MCF 10A (cell line): ENCODE measurements at places on chromosomes 6 and 20. TPM values are rescaled to one million over a fixed set of nuclear protein-coding genes. Genes with fewer than 3 reads are reported as not detected.

Gene COL20A1
- total RNA-seq, result 0.07 and 0.14 TPM in 2 replicates

Gene SNHG17
- total RNA-seq, result 83.6 and 133 TPM in 2 replicates

Gene OR11A1
- not detected in 2 replicates for total RNA-seq

Gene WFDC10B
- total RNA-seq, result not detected in 2 replicates

Gene MUC21
- not detected in 2 replicates for total RNA-seq

DNA sequence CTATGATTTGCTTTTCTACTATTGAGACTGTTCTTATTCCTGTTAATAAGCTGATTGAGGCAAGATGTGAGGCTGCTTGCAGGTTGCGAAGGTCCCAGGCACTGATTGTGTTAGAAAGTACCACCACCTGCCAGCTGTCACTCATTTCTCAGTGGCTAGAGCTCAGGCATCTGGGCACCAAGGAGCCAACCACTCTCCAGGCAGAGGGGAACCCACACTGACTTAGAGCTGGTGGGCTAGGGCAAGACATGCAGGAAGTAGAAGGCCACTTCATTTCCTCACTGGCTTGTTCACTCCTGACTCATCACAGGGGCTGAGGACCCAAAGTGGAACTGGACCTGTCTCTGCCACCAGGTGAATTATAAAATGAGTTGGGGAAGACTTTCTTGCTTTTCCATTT, 7.8 kb upstream of the DLL1 start:
- DNase-seq, result no peak
- H3K27ac ChIP-seq, result no peak overlapping the region
- H3K4me1 ChIP-seq, result no peaks in the 10 kb centered on the region
- no peak overlapping the region for H3K4me3 ChIP-seq
- H3K36me3 ChIP-seq, result no peaks in the 10 kb centered on the region

GRCh38 chr6:99607416-99608036, 893 bp downstream of the PRDM13 start:
- no peaks in the 10 kb centered on the region for H3K4me1 ChIP-seq
- H3K36me3 ChIP-seq, result no peaks in the 10 kb centered on the region
- no peak for DNase-seq
- H3K27ac ChIP-seq, result no peak overlapping the region
- H3K4me3 ChIP-seq, result no peak overlapping the region
- peaks cover 70% of the 10 kb centered on the region for H3K27me3 ChIP-seq

DNA sequence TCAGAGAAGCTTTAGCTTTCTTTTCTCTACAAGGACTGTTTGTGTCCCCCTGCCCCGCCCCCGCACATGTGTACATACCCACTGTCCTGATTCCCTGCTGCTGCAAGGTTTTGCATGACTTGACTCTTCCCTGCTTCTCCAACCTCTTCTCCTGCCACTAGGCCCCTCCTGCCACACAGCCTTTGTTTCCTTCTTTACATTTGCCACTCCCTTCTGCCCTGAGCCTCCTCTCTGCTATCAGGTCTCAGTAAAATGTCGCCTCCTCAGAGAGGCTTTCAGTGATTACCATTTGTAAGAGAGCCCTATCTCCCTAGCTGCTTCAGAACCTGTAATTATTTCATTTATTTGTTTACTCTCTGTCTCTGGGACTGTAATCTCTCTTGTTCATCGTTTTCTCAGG, 56.4 kb upstream of the VSTM2L start:
- peaks cover 26% of the 10 kb centered on the region for H3K36me3 ChIP-seq
- H3K4me1 ChIP-seq, result no peaks in the 10 kb centered on the region
- no peak overlapping the region for H3K27ac ChIP-seq
- DNase-seq, result no peak
- no peak overlapping the region for H3K4me3 ChIP-seq
- H3K27me3 ChIP-seq, result no peaks in the 10 kb centered on the region

- DNase-seq, result peak; percentile 90
- peak overlapping the region; percentile 91 for H3K4me3 ChIP-seq
- peaks cover 35% of the 10 kb centered on the region for H3K4me1 ChIP-seq
- H3K36me3 ChIP-seq, result peaks cover 29% of the 10 kb centered on the region
- H3K27me3 ChIP-seq, result no peaks in the 10 kb centered on the region
Measured at GRCh38 chr20:23634985-23635767, 2.6 kb downstream of the CST3 start.

GRCh38 chr6:80276861-80277260, 170.4 kb downstream of the BCKDHB start:
- H3K4me1 ChIP-seq, result peaks cover 11% of the 10 kb centered on the region
- no peak overlapping the region for H3K4me3 ChIP-seq
- DNase-seq, result no peak
- no peak overlapping the region for H3K27ac ChIP-seq
- H3K36me3 ChIP-seq, result peaks cover 6% of the 10 kb centered on the region

GRCh38 chr6:154791556-154792317, 58.5 kb downstream of the SCAF8 start:
- no peak overlapping the region for H3K27ac ChIP-seq
- H3K4me3 ChIP-seq, result peak overlapping the region; percentile 32
- no peaks in the 10 kb centered on the region for H3K27me3 ChIP-seq
- peak; percentile 58 for DNase-seq

DNA sequence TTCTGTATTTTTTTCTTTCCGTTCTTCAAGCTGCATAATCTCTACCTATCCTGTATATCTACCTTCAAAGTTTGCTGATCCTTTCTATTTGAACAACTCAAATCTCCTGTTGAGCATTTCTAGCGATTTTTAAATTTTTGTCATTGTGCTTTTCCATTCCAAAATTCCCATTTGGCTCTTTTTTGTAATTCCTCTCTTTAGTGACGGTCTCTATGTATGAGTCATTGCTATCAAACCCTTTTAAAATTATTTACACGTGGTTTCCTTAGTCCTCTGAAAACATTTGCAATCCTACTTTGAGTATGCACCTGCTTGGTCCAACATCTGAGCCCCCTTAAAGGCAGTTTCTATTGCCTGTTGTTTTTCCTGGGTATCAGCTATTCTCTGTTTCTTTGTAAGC, 100.5 kb upstream of the FOXC1 start:
- no peak overlapping the region for H3K27ac ChIP-seq
- H3K4me3 ChIP-seq, result no peak overlapping the region
- no peak for DNase-seq
- H3K36me3 ChIP-seq, result no peaks in the 10 kb centered on the region
- H3K4me1 ChIP-seq, result no peaks in the 10 kb centered on the region

- no peak overlapping the region for H3K27ac ChIP-seq
- H3K36me3 ChIP-seq, result no peaks in the 10 kb centered on the region
- no peak for DNase-seq
- H3K27me3 ChIP-seq, result no peaks in the 10 kb centered on the region
- H3K4me3 ChIP-seq, result no peak overlapping the region
Measured at GRCh38 chr20:23565503-23566045, 2.7 kb downstream of the CST9L start.

DNA sequence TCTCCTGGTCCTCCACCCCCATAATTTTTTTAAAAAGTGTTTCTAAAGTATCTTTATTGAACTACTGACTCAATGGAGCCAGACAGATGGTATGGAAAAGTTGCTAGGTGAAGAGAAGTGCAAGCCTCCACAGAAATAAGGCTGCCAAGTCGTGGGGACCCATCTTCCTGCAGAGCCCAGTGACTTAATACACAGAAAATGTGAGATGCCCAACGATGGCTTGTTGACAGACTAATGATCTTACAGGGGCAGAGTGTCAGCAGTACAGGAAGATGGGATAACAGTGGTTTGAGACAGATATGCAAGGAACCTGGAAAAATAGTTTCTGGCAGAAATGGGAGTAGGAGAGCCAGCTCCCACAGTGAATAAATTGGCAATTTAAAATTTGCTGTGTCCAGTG, 43.3 kb downstream of the FYN start:
- peaks cover 5% of the 10 kb centered on the region for H3K4me1 ChIP-seq
- H3K4me3 ChIP-seq, result no peak overlapping the region
- DNase-seq, result no peak
- H3K27me3 ChIP-seq, result no peaks in the 10 kb centered on the region
- no peak overlapping the region for H3K27ac ChIP-seq

GRCh38 chr6:9455864-9456658, 958.8 kb downstream of the TFAP2A start:
- no peak overlapping the region for H3K4me3 ChIP-seq
- H3K4me1 ChIP-seq, result peaks cover 8% of the 10 kb centered on the region
- no peaks in the 10 kb centered on the region for H3K36me3 ChIP-seq
